A549 treated with CORT108297 at 1 μM for 4 hours (cell line): ENCODE measurements at places on chromosomes 11 and 22. TPM values are rescaled to one million over a fixed set of nuclear protein-coding genes. Genes with fewer than 3 reads are reported as not detected.

Gene PRR33
- not detected in 5 replicates for total RNA-seq

Gene NPAS4
- not detected in 5 replicates for total RNA-seq

Gene OR2AG1
- not detected in 5 replicates for total RNA-seq

Gene OR5B21
- total RNA-seq: not detected in 5 replicates

Gene SGSM1
- total RNA-seq: 0.18 to 0.64 TPM (median 0.29 TPM) in 5 replicates

Gene LPXN
- 2.1 to 2.7 TPM (median 2.3 TPM) in 5 replicates for total RNA-seq

Gene FJX1
- total RNA-seq: 30.2 to 43.8 TPM (median 40.0 TPM) in 5 replicates

Gene IFITM10
- 0.54 to 1.3 TPM (median 1.2 TPM) in 5 replicates for total RNA-seq

Gene H19
- total RNA-seq: 5.3 to 14.5 TPM (median 10.2 TPM) in 5 replicates

Gene ANO5
- 1.4 to 2.0 TPM (median 1.9 TPM) in 5 replicates for total RNA-seq
